GM23248 (cell line): ENCODE measurements at places on chromosomes 6 and 20. TPM values are rescaled to one million over a fixed set of nuclear protein-coding genes. Genes with fewer than 3 reads are reported as not detected.

The PAK5 gene
- not detected in 2 replicates for polyA plus RNA-seq

The SLC22A2 gene
- polyA plus RNA-seq: not detected in 2 replicates

The HLA-DOA gene
- polyA plus RNA-seq: 0.18 TPM in 1 of 2 replicates, not detected in the other

The BNIP5 gene
- polyA plus RNA-seq: not detected in 2 replicates

The PRKN gene
- polyA plus RNA-seq: 1.2 and 1.4 TPM in 2 replicates

The TRAPPC3L gene
- polyA plus RNA-seq: 0.30 TPM in 1 of 2 replicates, not detected in the other

The BFSP1 gene
- polyA plus RNA-seq: 0.25 and 0.28 TPM in 2 replicates

- H3K4me3 ChIP-seq: no peak overlapping the region
- no peaks in the 10 kb centered on the region for H3K4me1 ChIP-seq
- H3K27ac ChIP-seq: no peak overlapping the region
- H3K36me3 ChIP-seq: no peaks in the 10 kb centered on the region
- no peaks in the 10 kb centered on the region for H3K27me3 ChIP-seq
Measured at GRCh38 chr6:144077871-144078270, 17.5 kb downstream of the SF3B5 start.

DNA sequence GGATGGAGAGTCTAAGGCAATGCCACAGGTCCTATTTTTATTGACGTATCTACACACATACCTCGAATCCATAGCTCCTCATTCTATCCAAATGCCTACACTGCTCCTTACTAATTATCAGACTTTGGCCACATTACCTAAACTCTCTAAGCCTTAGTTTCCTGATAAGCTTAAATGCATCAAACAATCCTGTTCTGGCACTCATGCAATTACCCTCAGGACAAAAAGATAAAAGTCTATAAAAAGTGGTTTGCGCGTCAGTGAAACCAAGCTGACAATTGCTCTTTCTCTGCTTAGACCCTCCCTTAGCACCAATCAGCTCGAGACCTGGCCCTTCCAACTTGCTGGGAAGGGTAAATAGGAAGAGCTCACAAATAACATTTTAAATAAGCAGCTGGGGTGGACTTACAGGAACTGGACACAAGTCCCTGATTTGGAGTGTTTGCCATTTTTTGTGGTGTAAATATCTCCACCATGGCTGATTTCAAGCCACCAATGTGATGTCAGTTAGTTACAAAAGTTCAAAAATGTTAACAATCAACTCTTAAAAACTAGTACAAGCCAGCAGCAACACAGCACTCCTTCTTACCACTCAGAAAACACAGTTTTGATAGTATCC is 7.2 kb upstream of the PLEKHG1 start:
- DNase-seq: no peak
- H3K4me1 ChIP-seq: no peaks in the 10 kb centered on the region
- no peak overlapping the region for H3K27ac ChIP-seq
- peaks cover 47% of the 10 kb centered on the region for H3K27me3 ChIP-seq
- no peaks in the 10 kb centered on the region for H3K36me3 ChIP-seq

DNA sequence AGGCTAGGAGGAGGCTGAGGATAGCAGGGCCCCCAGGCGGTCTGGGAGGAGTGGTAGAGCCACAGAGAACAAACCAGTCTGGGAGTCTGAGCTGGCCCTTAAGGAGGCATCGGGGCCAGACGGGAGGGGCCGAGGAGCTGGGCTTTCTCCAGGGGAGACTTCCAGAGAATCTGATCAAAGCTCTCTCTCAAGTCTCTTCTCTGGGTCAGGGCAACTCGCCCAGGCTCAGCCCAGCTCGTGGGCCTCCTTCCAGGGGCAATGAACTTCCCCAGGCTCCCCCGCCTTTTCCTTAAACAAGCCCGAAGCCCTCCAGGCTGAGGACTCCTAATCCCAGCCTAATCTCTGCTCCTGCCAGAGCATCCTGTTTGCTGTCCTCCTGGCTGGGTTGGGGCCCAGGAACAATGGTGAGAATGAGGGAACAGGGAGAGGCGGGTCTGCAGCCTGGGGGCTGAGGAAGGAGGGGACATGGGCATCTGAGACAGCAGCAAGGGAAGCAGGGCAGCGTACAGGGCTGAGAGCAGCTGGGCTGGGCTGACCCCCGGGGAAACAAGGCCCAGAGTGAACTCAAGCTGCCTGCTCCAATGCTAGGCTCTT is 173.6 kb downstream of the ANKRD60 start:
- H3K4me3 ChIP-seq: no peak overlapping the region
- no peaks in the 10 kb centered on the region for H3K36me3 ChIP-seq
- no peak overlapping the region for H3K27ac ChIP-seq
- H3K4me1 ChIP-seq: peaks cover 7% of the 10 kb centered on the region
- H3K27me3 ChIP-seq: no peaks in the 10 kb centered on the region

GRCh38 chr6:135498185-135498841 is 773 bp upstream of the AHI1 start:
- peak overlapping the region; percentile 85 for H3K4me3 ChIP-seq
- peak; percentile 97 for DNase-seq
- no peaks in the 10 kb centered on the region for H3K27me3 ChIP-seq
- peaks cover 18% of the 10 kb centered on the region for H3K4me1 ChIP-seq
- no peaks in the 10 kb centered on the region for H3K36me3 ChIP-seq

DNA sequence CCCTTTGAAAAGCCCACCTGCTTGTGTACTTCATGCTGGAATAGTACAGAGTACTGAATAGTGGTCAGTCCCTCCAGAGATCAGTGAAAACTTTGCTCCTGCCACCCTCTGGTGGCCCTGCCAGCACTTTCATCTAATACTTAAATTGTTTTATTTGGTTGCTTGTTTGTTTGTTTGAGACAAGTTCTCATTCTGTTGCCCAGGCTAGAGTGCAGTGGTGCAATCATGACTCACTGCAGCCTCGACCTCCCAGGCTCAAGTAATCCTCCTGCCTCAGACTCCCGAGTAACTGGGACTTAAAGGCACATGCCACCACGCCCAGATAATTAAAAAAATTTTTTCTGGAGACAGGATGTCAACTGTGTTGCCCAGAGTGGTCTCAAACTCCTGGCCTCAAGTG is 9.1 kb downstream of the FAM83D start:
- H3K27me3 ChIP-seq: no peaks in the 10 kb centered on the region
- H3K4me3 ChIP-seq: no peak overlapping the region
- no peaks in the 10 kb centered on the region for H3K36me3 ChIP-seq
- peaks cover 8% of the 10 kb centered on the region for H3K4me1 ChIP-seq
- H3K27ac ChIP-seq: no peak overlapping the region

- peak; percentile 23 for DNase-seq
- H3K27me3 ChIP-seq: no peaks in the 10 kb centered on the region
- no peak overlapping the region for H3K4me3 ChIP-seq
- H3K4me1 ChIP-seq: peaks cover 4% of the 10 kb centered on the region; the same call in 1 of the 2 replicates
Measured at GRCh38 chr6:112603726-112604125, 256.6 kb downstream of the RFPL4B start.

DNA sequence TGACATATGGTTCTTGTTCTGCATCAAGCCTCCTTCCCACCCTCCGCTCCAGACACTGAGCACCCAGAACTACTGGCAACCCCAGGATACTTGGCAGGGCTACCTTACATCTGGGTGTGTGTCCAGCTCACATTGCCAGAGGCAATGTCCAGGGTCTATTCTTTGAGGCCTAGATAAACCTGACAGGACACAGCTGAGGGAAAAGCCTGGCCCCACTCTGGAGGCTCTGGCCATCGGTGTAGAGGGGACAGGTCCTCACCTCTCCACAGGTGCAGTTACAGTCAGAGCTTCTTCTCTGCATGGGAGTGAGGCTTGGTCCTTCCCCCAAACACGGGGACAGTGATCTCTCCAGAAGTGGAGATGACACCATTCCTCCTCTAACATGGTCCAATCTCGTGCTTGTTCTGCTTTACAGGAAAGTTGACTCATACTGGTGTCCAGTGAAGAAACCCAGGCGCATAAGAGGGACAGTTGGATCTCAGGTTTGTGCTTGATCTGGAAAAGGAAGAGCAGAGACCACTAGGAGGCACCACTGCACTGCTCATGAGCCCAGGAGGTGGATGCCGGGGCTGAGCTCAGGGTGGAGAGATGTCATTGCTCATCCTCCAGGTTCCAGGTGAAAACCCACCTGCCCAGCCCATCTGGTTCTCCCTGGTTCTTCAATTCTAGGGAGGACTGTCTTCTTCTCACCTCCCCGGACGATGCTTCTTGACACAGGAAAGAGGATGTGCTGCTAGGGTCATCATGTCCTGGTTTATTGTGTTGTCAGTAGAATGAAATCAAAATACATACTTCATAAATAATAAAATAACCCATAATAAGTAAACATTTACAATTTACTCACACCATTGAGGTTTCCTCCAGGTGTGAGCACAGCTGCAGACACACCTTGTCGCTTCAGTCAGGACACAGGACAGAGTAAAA is 14.7 kb downstream of the HLA-F start:
- DNase-seq: peak; percentile 83
- no peak overlapping the region for H3K27ac ChIP-seq
- H3K4me3 ChIP-seq: no peak overlapping the region
- H3K36me3 ChIP-seq: no peaks in the 10 kb centered on the region
- no peaks in the 10 kb centered on the region for H3K4me1 ChIP-seq

DNA sequence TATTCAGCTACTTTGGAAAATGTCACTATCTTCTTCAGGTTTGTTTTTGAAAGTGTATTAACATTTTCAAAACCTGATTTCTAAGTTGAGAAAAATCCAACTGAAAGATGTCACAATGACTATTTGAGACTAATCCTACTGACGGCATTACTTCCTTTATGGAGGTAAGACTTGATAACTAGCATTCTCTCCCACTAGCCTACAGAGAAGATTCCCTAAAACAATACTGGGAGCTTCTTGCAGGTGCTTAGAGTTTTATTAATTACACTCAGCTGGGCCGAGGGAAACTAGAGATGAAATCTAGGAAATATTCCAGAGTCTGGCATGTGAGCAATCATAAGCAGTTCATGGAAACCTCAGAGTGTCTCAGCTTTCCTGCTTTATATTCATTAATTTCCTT is 114.0 kb downstream of the LCA5 start:
- peaks cover 23% of the 10 kb centered on the region for H3K4me1 ChIP-seq
- no peak for DNase-seq
- no peaks in the 10 kb centered on the region for H3K27me3 ChIP-seq
- H3K27ac ChIP-seq: no peak overlapping the region
- H3K36me3 ChIP-seq: no peaks in the 10 kb centered on the region
- no peak overlapping the region for H3K4me3 ChIP-seq

- H3K36me3 ChIP-seq: no peaks in the 10 kb centered on the region
- peak; percentile 23 for DNase-seq
- no peak overlapping the region for H3K27ac ChIP-seq
- H3K27me3 ChIP-seq: peaks cover 9% of the 10 kb centered on the region
- peaks cover 14% of the 10 kb centered on the region for H3K4me1 ChIP-seq
- H3K4me3 ChIP-seq: peak overlapping the region; percentile 69
Measured at GRCh38 chr6:157236040-157236725, 87.1 kb downstream of the TMEM242 start.

- no peaks in the 10 kb centered on the region for H3K36me3 ChIP-seq
- no peak overlapping the region for H3K4me3 ChIP-seq
- H3K27me3 ChIP-seq: no peaks in the 10 kb centered on the region
- H3K4me1 ChIP-seq: no peaks in the 10 kb centered on the region
Measured at GRCh38 chr6:5450073-5450472, 188.8 kb downstream of the FARS2 start.

GRCh38 chr6:153162172-153162571 is 31.1 kb upstream of the RGS17 start:
- H3K4me1 ChIP-seq: peaks cover 11% of the 10 kb centered on the region
- no peaks in the 10 kb centered on the region for H3K27me3 ChIP-seq
- H3K27ac ChIP-seq: no peak overlapping the region
- no peak overlapping the region for H3K4me3 ChIP-seq

DNA sequence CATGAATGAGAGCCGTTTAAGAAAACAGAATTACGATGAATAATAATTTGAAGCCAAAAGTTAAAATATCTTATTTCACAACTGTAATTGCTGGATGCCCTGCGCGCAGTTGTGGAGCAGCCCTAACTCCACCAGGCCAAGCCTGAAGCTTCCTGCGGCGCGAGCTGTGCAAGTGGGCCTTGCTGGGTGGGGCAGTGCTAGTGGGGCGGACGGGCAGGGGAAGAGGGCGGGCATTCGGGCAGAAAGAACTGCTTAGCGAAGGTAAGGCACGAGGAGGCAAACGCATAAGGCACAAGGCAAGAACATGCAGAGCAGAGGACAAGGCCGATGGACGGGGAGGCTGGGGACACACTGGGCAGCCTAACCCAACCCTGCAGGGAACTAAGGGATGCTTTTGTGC is 2.3 kb downstream of the HLA-DQB2 start:
- no peaks in the 10 kb centered on the region; the same call in 1 of the 2 replicates for H3K27me3 ChIP-seq
- no peaks in the 10 kb centered on the region for H3K36me3 ChIP-seq
- no peak for DNase-seq
- H3K27ac ChIP-seq: no peak overlapping the region
- H3K4me1 ChIP-seq: no peaks in the 10 kb centered on the region

- no peaks in the 10 kb centered on the region for H3K36me3 ChIP-seq
- H3K27ac ChIP-seq: no peak overlapping the region
- peaks cover 11% of the 10 kb centered on the region for H3K4me1 ChIP-seq
- no peak for DNase-seq
- H3K27me3 ChIP-seq: no peaks in the 10 kb centered on the region
Measured at GRCh38 chr20:44739942-44740341, 5.7 kb upstream of the KCNK15 start.

GRCh38 chr6:1601158-1602048 is 8.3 kb upstream of the FOXC1 start:
- H3K27me3 ChIP-seq: peaks cover 38% of the 10 kb centered on the region
- no peak for DNase-seq

DNA sequence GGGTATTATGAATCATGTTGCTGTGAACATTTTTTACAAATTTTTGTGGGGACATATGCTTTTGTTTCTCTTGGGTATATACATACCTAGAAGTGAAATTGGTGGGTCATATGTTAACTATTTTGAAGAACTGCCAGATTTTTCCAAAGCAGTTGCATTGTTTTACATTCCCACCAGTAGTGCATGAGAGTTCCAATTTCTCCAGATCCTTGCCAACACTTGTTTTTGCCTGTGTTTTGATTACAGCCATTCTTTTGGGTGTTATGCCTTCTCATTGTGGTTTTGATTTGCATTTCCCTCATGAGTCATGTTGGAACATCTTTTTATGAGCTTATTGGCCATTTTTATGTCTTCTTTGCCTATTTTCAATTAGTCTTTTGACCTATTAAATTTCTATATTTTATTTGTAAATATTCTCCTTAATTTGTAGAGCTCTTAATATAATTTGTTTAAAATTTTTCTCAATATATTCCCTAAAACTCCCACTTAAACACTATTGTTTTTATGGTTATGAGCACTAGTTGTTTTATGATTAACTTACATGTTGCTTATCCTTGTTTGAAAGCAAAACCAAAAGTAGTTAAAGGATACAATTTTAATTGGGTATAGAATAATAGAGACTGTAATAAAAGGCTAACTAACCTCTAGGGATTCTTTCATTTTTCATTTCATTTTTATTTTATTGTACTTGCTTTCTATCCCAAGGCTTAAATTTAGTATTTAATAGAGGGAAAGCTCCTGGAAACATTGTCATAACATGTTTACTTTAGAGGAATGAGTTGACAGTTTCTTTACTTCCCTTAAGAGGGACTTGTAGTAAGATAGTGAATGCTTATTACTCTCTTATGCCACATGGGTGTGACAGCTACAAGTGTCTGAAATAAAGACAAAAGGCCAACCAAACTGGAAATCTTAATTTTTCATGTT is 5.5 kb downstream of the UBR2 start:
- peaks cover 19% of the 10 kb centered on the region for H3K4me1 ChIP-seq
- peak; percentile 92 for DNase-seq
- H3K27me3 ChIP-seq: no peaks in the 10 kb centered on the region
- peak overlapping the region; percentile 76 for H3K27ac ChIP-seq
- H3K36me3 ChIP-seq: no peaks in the 10 kb centered on the region
